NCI-H226 (cell line): ENCODE measurements at places on chromosomes 3 and 15.

- DNase-seq, result no peak
These were observed 47.9 kb downstream of the RGMA start for GRCh38 chr15:93041159-93041547.

DNA sequence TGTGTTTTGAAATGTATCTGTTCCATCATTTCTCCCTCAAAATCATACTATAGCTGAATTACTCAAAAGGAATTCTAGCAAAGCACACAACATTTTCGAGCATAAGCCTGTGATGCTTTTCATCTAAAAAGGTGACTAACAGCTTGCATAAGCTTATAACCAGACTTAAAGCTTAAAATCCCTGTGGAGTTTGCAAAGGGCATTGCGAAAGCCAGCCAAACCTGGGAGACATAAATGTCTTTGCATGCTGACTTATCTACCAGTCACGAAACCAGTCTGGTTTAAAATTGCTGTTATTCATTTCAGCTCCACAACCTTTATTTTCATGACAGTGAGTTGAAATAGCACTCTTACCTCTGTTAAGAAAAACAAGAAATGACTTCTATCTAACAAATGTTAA, 35.6 kb upstream of the LIPC start:
- peak; percentile 93 for DNase-seq

DNA sequence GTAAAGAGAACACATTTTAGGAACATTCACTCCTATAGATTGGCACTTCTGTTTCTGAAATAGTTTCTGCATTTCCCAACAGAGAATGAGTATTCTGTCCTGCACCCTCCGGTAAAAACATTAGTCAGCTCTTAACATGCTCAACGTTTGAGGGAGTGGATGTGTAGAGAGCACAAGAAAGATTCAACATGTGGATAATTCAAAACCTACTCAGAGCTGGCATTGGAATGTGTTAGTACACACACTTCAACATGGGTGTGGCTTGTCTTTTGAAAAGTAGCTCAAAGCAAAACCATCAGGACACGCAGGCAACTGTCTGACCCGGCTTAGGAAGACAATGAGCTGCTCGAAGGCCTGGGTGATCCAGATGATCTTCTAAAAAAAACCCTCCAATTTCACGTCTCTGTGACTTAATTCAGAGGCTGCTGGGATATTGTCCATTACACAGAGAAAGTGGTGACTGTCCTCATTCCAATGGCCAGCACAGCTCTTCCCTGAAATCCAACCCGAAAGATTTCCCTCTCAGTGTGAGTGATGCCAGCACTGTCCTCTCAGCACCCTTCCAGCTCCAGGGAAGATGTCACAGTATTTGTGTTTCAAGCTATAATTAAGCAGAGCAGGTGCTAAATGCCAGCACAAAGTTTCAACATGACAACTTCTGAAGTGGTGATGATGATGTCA, 18.1 kb downstream of the FBN1 start:
- DNase-seq, result peak; percentile 78

DNA sequence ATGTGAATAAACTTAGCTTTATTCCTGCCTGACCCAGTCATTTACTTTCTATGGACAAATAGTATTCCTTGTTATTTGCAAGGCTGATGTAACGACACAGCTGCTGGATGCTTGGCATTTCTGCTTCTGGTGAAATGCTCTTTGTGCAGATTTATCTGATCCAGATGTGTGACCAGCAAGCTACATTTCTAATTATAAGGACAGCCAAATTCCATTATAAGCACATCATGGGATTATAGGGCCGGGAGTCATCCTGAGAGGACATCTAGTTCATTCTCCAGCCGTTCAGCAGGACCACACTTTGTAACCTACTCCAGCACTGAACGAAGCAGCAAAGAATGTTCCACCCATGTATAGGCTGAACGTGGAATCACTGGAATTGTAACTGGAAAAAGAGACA, 42.9 kb downstream of the FNDC3B start:
- DNase-seq, result no peak
